ENCODE measurements at places on chromosomes 6 and 20.
A peak's percentile ranks its signal among the peaks of the same experiment; 100 is the strongest.

DNA sequence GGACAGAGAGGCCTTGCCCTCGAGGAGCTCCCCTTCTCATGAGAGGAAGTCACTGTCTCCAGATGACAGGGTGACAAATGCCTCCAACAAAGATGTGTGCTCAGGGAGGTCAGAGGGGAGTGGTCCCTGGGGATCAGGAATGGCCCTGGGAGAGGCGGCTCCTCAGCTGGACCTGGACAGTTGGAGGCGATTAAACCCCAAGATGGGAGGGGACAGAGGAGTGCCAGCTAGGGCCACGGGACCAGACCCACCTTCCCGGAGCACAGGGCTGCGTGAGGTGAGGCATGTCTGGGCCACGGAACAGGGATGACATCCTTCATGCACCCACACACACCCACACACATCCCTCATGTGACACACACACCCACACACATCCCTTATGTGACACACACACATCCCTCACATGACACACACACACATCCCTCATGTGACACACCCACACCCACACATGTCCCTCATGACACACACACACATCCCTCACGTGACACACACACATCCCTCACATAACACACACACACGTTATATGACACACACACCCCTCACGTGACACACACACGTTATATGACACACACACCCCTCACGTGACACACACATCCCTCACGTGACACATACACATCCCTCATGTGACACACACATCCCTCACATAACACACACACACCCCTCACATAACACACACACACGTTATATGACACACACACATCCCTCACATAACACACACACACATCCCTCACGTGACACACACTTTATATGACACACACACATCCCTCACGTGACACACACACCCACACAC, 57.4 kb upstream of the SLCO4A1 start:
- no peak for DNase-seq

- DNase-seq: peak; percentile 28
These were observed 39.6 kb upstream of the GFOD1 start for GRCh38 chr6:13526727-13527670.

DNA sequence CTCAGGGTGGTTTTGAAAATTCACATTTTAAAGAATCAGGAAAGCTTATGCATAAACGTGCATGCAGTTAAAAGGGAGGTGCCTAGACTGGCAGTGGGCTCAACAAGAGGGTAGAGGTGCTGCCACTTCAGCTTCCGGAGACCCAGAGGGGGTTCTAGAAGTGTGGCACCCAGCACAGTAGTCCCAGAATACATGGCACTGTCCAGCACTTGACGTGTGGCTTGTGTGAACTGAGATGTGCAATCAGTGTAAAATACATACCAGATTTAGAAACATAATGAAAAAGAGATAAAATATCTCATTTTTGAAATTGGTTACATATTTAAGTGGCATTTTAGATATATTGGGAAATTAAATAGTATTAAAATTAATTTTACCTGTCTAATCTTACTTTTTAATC, 89.3 kb downstream of the RIN2 start:
- DNase-seq: no peak

DNA sequence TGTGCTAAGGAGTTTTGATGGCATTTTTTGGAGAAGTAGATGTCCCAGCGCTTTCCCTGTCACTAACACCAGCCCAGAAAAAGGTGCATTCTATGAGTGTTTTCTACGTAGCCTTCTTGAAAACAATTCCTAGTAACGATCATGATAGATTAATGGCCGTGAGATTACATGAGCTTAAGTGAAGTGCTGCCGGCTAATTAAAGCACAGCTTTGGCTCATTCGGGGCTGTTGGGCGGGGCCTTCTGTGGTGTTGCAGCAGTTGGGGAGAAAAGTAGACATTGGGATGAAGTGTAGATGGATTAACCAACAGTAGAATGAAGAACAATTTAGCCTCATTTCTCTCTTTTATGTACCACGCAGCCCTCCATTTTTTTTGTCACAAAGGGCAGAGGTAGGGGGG, 20.8 kb upstream of the TRAF3IP2 start:
- no peak for DNase-seq

GRCh38 chr6:89597988-89598387, 40.6 kb downstream of the LYRM2 start:
- DNase-seq: no peak

DNA sequence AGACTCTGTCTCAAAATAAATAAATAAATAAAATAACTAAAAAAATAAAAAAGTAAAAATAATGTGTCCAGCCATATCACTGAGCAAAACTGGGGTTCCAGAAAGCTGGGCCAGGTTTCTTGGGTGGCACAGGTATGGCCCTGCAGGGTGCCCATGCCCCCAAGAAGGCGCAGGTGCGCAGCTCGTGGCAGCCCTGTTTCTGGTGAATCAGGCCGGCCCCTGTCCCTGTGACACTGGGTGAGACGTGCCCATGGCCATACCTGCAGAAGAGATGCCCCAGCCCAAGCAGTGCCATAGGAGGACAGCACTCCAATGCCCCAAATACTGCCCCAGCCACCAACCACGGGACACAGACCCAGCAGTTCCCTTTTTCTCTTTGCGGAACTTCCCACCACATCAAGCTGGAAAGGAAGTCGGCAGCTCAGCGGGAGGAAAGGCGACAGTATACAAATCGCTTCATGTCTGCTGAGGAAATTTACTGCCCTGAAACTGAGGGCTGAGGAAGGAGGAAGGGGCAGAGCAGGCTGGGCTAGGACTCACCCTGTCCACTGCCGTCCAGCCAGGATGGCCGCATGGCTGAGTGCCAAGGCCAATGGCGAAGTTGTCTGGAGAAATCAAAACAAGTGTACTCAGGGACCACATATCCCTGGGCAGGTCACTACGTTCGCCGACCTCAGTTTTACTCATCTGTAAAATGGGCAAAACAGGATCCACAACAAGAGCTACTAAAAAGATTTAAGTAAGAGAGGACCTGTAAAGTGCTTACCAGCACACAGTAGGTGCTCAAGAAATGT, 55.4 kb downstream of the PREX1 start:
- no peak for DNase-seq

GRCh38 chr6:162198925-162199324, 528.6 kb downstream of the PRKN start:
- no peak for DNase-seq
